Aorta (tissue), 5 donors: ENCODE measurements at places on chromosomes 1 and 21. TPM values are rescaled to one million over a fixed set of nuclear protein-coding genes. Genes with fewer than 3 reads are reported as not detected.
A peak's percentile ranks its signal among the peaks of the same experiment; 100 is the strongest.

DNA sequence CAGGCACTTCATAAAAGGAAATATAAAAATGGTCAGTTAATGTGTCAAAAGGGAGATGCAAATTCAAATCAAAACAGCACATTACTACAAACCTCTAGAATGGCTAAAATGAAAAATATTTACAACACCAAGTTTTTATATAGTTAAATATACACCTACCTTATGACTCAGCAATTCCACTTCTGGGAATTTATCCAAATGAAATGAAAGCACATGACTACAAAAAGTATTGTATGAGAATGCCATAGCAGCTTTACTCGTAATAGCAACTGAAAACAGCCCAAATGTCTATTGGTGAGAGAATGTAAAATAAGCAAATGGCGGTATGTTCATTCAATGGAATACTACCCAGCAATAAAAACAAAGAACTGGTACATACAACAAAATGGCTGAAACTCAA, 175.8 kb upstream of the SPAG17 start:
- no peaks in the 10 kb centered on the region for H3K36me3 ChIP-seq
- H3K27ac ChIP-seq: no peak overlapping the region
- no peak overlapping the region for H3K4me3 ChIP-seq
- no peak for DNase-seq
- H3K27me3 ChIP-seq: no peaks in the 10 kb centered on the region

GRCh38 chr1:235649368-235650163, at the start of gene GNG4:
TSS of gene GNG4 (minus strand) at chr1:235649784. CDS start at chr1:235583838, 65,946 bp downstream.
- H3K36me3 ChIP-seq: no peaks in the 10 kb centered on the region
- no peaks in the 10 kb centered on the region for H3K4me1 ChIP-seq
- peak within 1 kb of the TSS; percentile 4 for H3K4me3 ChIP-seq
- no peak for DNase-seq

DNA sequence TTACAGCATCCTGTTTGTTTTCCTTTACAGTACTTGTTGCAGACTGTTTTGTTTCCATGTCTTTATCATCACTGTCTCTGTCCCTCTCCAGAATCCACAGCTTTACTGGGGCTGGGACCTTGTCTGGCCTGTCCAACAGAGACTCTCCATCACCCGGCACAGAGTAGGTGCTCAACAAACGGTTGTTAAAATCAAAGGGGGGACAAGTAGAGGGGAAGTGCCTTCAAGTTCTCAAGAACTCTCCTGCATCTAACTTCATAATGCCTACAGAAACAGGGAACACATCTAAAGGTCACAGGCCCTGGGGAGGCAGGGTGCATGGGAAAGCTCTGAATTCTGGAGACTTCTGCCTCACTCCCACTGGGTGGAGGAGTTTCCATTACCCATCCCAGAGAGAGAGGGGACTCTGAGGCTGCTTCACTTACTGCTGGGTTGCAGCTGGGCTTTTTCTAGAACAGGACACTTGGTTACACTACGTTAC, 2.3 kb upstream of the ECE1 start:
- H3K27me3 ChIP-seq: no peaks in the 10 kb centered on the region
- H3K36me3 ChIP-seq: no peaks in the 10 kb centered on the region
- no peak overlapping the region for H3K4me3 ChIP-seq
- DNase-seq: no peak

DNA sequence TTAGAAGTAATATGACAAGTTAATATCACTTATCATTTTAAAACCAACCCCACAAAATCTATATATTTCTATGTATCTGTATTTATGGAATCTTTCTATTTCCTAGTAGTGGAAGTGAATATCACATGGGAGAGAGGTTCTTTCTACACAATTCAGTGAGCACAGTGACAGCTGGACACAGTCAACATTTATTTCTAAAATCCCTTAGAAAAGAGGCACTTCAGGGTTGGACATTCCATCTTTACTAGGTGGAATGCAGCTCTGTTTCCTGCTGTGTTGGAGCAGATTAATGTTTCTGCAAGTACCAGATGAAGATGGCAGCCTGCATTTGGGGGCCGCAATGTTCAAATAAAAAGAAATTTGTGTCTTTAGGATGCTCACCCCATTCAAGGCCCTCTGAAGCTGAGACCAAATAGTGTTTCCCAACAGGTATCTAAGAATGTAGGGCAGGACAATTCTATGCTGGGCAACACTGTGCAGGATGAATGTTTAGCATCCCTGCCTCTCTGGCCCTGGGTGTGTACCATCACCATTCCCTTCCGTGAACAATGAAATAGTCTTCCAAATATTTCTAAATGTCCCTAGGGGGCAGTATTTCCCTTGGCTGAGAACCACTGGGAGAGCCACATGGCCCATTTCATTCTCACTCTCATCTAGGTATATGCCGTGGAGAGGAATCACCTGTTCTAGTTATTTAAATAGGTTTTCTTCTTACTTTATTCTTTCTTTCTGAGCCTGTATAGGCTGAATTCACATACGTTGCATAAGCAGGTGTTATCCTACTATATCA, 394.8 kb downstream of the PRDM2 start:
- H3K4me1 ChIP-seq: no peaks in the 10 kb centered on the region
- peaks cover 2% of the 10 kb centered on the region for H3K27me3 ChIP-seq
- no peak overlapping the region for H3K4me3 ChIP-seq
- H3K27ac ChIP-seq: no peak overlapping the region

Gene OR2M3
- total RNA-seq: not detected
